Stimulated activated CD8-positive, alpha-beta memory T cell treated with anti-CD3 and anti-CD28 coated beads, Interleukin-7, amount 100 ng/mL, for 1 hour (primary cell): ENCODE measurements at places on chromosomes 3 and 15.

- DNase-seq = no peak
Observed at GRCh38 chr3:3170998-3171397, 8.5 kb downstream of the CRBN start.

GRCh38 chr15:93894438-93895036, 336.8 kb upstream of the MCTP2 start:
- no peak for DNase-seq

DNA sequence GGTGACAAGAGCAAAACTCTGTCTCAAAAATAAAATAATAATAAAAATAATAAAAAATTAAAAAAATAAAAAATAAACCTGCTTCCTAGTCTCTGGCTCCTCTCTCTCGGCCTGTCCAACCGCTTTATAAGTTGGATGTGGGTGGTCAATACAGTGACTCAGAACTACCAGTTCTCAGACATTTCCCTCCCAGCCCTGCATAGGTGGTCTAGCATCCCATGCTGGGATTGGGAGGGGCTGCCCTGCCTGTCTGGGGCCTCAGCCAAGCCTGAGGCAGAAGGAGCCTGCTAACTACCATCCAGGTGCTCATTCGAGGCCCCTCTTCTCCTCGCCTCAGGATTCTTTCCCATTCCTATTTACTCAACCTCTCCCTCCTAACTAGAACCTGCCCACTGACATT, 33.3 kb upstream of the BLM start:
- DNase-seq = no peak

GRCh38 chr15:50577492-50577891, 31.0 kb upstream of the USP50 start:
- no peak for DNase-seq

- no peak for DNase-seq
Observed at GRCh38 chr3:126845920-126846715, 136.8 kb upstream of the PLXNA1 start.

DNA sequence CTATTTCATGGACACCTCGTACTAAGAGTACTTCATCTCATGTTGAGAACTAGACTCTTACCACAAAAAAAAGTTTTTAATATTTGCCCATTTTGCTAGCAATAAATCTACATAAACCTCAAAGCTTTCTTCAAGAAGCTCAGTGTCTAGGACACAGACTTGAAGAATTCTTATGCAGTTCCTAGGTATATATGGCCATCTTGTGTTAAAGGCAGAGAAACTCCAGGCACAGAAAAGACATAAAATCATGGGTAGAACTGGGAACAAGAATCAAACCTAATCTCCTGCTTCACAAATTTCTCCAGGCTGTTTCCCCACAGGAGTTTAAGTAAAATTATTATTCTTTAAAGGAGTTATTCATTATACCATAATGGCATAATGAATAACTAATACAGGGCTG, 4.4 kb downstream of the MBD4 start:
- DNase-seq = no peak

DNA sequence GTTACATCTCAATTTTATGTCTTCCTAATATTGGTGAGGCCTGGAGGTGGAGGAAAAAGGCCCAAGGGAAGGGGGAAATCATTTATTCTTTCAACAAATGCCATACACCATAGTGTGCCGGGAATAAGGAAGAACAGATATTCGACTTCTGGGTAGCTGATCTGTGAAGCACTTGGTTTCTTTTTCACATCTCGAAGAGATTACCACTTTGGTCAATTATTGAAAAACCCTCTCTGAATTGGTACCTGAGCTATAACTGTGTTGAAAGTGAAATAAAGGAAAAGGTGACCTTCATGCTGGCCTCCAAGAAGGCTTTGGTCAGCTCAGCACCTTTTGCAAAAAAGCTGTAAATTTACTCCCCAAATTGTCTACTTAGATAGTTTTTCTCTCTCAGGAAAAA, 14.2 kb upstream of the MB21D2 start:
- DNase-seq = no peak

DNA sequence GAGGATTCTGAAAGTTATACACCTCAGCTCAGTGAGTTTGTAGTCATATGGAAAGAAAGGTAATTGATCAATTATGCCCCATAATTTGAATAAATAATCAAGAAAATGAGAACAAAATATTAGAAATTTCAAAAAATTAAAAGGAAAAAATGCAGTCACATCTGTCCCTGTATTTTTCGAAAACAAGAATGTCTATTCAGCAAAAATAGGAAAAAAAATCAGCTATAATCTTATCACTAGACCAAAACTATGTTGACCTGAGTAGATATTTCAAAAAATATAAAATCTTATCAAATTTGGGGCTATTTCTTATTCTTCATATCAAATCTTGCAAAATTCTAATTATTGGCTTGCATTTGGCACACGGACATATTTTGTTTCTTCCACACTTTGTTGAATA, 501.2 kb upstream of the CNTN3 start:
- DNase-seq = no peak

DNA sequence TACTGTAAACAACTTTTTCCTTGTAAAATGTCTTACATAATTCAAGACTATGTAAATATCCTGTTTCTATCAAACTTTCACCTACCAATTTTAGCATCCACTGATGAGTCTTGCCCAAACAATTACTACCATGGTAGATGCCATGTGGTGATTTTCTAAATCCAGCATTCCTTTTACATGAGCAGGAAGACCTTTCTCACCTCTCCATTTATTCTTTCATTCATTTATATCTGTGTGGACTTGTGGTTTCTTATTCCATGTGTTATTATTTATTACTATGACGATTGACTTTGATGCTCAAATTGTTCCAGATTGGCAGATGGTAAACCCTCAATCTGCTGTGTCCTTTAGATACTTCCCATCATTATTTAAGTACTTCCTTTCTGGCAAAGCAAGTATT, 62.4 kb downstream of the IFT57 start:
- DNase-seq = no peak

DNA sequence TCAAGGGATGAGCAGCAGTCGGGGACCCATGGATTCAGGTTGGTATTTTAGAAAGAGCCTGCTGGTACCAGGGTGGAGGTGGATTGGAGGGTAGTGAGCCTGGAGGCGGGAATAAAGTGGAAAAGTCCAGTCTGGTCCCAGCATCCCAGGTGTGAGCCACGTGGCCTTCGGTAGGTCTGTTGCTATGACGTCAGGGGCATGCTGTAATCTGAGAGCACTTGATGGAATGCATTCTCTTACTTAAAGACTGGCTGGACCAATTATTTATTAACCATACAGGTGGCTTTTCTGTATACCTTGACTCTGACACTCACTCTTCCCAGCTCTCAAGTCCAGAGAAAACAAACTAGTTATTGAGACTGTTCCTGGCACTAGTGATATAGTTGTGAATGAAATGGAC, 389.9 kb upstream of the RGMA start:
- DNase-seq = no peak

GRCh38 chr3:8371085-8371551, 130.5 kb upstream of the LMCD1 start:
- DNase-seq = no peak

- DNase-seq = no peak
Observed at GRCh38 chr3:52892625-52893311, 4.6 kb downstream of the STIMATE start.

DNA sequence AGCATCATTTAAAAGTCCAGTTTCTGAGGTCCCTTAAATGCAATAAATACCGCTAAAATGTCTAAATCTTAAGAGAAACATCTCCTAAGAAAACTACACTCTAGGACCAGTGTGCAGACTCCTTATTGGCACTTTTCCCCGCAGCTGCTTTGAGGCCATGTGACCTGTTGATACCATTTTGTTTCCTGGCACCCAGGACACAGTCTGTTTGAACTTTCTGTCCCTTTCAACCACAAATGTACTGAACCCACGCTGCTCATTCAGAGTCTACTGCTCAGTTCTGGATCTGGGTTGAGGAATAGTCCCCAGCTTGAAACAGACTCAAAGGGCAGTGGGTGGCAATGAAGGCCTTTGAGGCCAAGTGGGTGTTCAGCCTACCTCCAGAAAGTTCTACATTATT, 17.1 kb downstream of the LDHAL6B start:
- DNase-seq = no peak

GRCh38 chr3:194930377-194931204, 244.9 kb downstream of the FAM43A start:
- DNase-seq = no peak

DNA sequence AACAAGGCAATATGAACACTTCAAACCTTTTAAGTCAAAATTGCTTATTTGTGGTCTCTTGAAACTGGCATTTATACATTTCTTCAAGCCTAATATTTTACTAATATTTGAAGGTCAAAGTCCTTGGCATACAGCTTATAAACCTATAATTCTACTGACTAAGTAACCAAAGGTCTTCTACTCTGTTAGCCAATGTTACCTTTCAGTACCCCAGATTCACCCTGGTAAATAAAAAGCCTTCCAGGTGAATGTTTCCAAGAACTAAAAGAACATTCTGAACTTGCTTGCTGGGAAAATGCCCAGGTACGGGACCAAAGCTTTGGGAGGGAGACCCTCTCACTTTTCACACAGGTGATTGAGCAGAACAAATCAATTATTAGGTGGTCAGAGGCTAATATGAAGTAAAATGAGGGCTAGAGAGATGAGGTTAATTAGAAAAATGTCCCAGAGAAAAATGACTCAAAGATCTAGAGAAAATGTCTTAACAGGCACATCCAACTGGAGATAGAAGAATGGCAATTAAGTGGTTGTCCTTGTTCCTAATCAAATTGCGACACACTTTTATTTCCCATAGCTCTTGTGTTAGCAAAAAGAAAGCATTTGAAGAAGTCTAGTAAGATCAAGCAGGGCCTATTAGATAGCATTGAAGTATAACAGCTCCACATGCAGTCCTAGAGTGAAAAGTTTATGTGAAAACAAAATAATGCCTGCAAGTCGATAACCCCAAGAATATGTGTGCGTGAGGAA, 232.0 kb downstream of the FOXP1 start:
- DNase-seq = no peak

DNA sequence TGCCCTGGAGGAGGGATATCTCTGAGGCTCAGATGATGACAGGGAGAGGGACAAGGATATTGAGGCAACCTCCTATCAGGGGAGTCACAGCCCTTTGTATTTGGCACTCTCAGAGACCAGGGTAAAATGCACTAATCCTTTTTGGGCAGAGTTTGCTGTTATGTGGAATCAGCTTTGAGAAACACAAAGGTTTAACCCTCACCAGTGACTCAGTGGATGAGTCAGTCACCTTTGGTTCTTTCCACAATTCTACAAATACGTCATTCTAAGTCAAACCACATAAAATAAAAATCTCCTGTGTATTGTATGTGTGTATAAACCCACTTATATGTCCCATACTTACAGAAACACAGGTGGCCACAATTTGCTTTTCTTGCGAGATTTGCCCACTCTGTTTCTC, 5.1 kb downstream of the LSAMP start:
- DNase-seq = no peak

- no peak for DNase-seq
Observed at GRCh38 chr15:33448961-33449606, 138.3 kb downstream of the RYR3 start.

- no peak for DNase-seq
Observed at GRCh38 chr3:175879417-175879816, 1020.3 kb downstream of the NAALADL2 start.
